Stimulated activated CD4-positive, alpha-beta T cell treated with anti-CD3 and anti-CD28 coated beads, Interleukin-15, amount 100 ng/mL, for 1 hour (primary cell): ENCODE measurements at places on chromosomes 1 and 21.

GRCh38 chr1:107963601-107964335 is 1.2 kb downstream of the VAV3 start:
- DNase-seq: peak; percentile 24

DNA sequence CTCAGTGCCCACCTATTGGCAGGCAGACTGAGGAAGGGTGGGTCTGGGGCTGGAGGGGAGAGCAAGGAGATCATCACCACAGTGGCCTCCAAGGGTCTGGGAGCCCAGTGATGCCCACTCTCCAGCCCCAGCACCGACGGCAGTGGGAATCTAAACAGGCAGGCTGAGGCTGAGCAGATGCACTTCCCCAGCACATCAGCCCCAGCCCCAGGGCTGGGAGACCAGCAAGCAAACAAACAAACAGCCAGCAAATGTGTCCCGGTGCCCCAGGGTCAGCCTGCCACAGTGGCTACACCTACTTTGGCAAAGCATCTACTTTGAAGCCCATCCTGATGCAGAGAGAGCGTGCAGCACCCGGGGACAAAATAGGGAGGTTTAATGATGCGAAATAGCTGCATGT is 216.3 kb upstream of the ZC3H12A start:
- DNase-seq: no peak

GRCh38 chr1:53125122-53125521 is 17.3 kb downstream of the SLC1A7 start:
- DNase-seq: no peak

DNA sequence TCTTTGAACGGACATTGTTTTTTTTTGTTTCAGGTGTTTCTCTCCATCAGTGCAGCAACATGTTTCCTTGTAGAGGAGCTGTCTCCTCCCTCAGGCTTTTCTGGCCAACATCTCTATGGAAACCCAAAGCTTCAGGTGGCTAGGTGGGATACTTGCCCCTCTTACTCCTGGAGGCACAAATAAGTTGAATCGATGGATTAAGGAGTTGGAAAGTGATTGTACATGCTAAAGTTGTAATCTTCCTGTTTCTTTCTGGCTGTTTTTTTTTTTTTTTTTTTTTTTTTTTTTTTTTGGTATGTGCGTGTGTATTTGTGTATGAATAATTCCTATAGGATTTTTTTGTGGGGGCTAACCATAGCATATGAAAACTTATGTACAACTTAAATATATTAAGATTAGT is 10.6 kb downstream of the USP25 start:
- no peak for DNase-seq

- DNase-seq: no peak
Observed at GRCh38 chr1:216894494-216894893, 171.3 kb upstream of the ESRRG start.
